PC-3 (cell line): ENCODE measurements at places on chromosomes 16 and 17.

GRCh38 chr17:31549121-31549524, 157.6 kb downstream of the RAB11FIP4 start:
- DNase-seq = no peak

GRCh38 chr17:55576996-55577586, 65.8 kb upstream of the SMIM36 start:
- peak; percentile 71 for DNase-seq

- no peak for DNase-seq
Observed at GRCh38 chr17:81333616-81334368, 38.7 kb upstream of the SLC38A10 start.

GRCh38 chr17:71765437-71765836, 355.4 kb upstream of the SOX9 start:
- no peak for DNase-seq

DNA sequence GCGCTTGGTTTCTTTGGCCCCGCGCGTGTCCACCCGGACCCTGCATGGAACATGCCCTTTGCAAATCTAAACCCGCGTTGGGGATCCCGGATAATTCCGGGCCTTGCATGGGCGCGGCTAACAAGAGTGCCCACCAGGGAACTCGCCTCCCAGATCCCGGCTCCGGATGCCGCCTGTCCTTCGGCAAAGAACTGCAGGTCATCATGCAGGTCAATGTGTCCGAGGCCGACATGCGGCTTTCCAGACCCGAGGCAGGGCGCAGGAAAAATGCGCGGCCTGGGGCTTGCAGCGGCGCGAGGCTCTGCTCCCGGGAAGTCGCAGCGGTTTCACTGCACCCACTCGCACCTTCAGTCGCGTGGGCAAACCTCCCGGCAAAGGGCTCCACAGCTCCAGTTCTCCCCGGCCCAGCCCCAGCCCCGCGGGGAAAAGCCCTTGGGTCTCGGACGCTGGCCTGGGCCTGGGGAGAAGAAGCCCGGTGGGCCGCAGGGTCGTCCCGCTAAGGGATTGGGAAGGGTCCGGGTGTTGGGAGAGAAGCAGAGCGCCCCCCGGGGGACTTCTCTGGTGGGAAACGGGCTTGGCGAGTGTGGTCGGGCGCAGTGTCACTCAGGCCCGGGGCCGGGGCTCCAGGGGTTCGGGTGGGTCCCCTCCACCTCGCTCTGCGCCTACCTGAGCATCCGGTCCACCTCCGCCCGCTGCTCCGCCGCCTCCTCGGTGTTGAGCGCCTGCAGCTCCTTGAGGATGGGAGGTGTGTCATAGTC, 805 bp downstream of the HNF1B start:
- DNase-seq = peak; percentile 24

GRCh38 chr17:8873801-8874715, 6.6 kb upstream of the PIK3R6 start:
- no peak for DNase-seq

DNA sequence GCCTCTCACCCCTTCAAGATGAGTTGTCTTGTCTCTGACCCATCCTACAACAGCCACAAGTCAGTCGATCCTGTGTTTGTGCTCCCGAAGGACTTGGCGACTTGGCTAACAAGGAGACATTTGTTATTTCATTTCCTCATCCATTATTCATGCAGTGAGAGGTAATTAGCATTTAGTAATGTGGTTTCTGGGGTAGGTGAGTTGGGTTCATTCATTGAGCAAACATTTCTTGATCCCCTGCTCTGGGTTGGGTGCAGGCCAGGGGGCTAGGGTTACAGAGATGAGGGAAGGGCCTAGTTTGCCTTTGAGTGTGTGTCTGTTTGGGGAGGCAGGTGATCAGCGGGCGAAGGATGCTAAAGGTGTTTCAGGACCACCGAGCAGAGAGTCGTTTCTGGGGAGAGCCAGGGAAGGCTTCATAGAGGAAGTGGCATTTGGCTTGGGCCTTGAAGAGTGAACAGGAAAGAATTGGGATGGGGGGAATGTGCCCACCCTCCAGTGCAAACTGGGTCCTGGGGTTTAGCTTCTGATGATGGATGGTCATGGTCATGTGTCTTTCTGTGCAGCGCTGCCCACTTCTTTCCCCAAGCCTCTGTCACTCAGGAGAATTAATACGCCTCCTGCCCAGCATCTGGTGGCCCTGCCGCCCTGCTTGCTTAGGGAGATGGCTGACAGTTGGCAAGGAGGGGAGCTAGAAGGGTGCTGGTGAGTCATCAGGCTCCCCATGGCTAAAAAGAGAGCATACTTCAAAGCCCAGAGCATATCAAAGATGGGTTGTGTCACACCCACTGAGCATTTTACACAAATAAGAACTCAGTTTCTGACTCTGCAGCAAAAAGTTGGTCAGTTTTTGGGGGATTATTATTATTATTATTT, 38.5 kb downstream of the MSI2 start:
- peak; percentile 44 for DNase-seq

DNA sequence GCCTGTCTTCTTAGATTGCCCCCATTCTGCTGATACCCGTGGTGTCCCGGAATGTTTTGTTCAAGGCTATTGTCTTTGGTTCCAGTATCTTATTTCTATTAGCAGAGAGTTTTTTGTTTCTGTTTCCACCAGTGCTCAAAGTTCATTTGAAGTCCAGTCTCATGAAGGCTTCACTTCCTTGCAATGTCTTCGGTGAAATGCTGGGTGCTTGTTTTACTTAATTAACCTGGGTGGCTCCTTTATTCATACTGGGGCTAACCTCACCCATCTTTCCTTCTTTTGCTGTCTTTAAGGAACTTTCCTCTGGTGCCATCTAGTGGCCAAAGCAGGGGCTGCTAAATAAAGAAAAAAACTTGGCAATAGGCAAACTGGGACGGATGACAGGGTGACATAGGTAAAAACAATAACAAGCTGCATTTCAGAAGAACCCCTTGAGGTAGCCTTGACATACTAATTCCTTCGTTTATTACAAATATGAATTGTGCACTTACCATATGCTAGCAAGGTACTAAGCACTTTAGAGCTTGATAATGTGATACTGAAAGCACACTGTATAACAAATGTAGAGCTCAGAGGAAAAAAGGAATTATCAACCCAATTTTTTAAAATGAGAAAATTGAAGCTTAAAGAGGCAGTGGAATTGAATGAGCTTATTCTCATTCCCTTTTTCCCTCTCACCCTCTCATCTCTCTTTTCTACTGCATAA, 2.8 kb upstream of the SMIM36 start:
- DNase-seq = peak; percentile 96

GRCh38 chr17:62912363-62912762, 53.7 kb upstream of the TANC2 start:
- no peak for DNase-seq

GRCh38 chr16:76729525-76729924, 452.3 kb downstream of the CNTNAP4 start:
- peak; percentile 78 for DNase-seq

DNA sequence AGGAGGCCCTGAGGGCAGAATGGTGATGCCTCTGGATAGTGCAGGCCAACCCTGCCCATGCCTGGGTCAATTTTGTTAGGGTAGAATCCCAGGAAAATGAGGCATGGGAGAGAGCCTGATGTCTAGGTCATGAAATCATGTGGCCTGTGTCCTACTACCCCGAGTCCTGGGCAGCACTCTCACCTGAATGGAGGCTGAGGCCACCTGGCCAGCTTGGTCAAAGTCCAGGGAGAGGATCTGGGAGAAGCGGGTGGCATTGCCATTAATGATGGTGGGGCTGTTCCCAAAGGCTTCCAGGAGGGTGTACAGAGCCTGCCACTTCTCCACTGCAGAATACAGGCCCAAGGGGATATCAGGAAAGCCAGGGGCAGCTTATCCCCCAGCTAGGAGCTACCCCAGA, 59.8 kb downstream of the MYO18A start:
- DNase-seq = no peak
